ENCODE measurements at places on chromosomes 5 and 9.
A peak's percentile ranks its signal among the peaks of the same experiment; 100 is the strongest.

DNA sequence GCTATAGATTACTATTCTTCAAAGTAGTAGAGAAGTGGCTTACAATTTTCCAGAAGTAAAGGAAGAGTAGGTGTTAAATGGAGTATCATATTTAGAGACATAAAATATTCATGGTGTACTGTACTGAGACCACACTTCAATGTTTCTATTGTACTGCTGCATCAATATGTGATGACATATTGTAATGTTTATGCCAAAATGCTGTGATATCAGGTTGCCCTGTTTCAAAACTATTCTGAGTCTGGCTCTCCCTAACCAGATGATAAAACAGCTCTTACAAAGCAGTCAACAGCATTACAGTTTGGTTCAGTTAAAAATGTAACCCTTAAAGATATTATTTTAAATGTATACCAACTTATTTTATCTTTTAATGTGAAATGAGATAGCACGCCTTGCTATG lies 30.8 kb upstream of the ACOT12 start:
- H3K27me3 ChIP-seq, result no peaks in the 10 kb centered on the region
- no peak overlapping the region for H3K4me3 ChIP-seq
- peaks cover 2% of the 10 kb centered on the region for H3K36me3 ChIP-seq

- peak overlapping the region; percentile 94 for H3K27ac ChIP-seq
- no peaks in the 10 kb centered on the region for H3K27me3 ChIP-seq
- DNase-seq, result no peak
- peaks cover 83% of the 10 kb centered on the region for H3K4me1 ChIP-seq
- H3K4me3 ChIP-seq, result no peak overlapping the region
Measured at GRCh38 chr5:150142185-150142958, 13.3 kb downstream of the PDGFRB start.

GRCh38 chr5:178526773-178527457 lies 63.3 kb downstream of the COL23A1 start:
- H3K36me3 ChIP-seq, result no peaks in the 10 kb centered on the region
- H3K4me3 ChIP-seq, result no peak overlapping the region
- no peak for DNase-seq
- no peak overlapping the region for H3K27ac ChIP-seq
- no peaks in the 10 kb centered on the region for H3K4me1 ChIP-seq
- H3K27me3 ChIP-seq, result no peaks in the 10 kb centered on the region

DNA sequence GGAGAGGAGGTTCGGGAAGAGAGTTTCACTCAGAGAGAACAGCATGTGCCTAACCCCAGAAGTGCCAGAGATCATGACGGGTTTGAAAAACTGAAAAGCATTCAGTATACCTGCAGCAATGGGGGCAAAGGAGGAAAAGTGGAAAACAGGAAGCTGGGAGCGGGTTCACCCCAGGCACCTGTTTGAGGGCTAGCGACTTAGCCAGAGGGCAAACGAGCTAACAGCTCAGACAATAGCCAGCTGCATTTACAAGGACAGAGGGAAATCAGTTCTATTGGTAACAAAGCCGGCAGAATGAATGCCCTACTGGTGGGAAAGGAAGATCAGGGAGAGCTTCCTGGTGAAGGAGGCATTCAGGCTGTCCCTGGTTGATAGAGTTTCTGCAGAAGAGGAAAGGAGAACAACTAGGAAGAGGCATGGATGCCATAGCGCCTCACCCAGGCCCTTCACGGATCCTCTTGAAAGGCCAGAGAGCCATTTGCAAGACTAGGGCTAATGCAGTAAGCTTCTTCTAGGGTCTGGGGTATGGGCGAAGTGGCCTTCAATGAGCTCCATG lies 141.7 kb upstream of the ADRA1B start:
- no peaks in the 10 kb centered on the region for H3K27me3 ChIP-seq
- no peak overlapping the region for H3K27ac ChIP-seq
- H3K4me3 ChIP-seq, result no peak overlapping the region
- H3K4me1 ChIP-seq, result peaks cover 21% of the 10 kb centered on the region
- H3K36me3 ChIP-seq, result no peaks in the 10 kb centered on the region

- H3K27ac ChIP-seq, result no peak overlapping the region
- no peak for DNase-seq
- H3K36me3 ChIP-seq, result no peaks in the 10 kb centered on the region
- no peaks in the 10 kb centered on the region for H3K27me3 ChIP-seq
- no peak overlapping the region for H3K4me3 ChIP-seq
- H3K4me1 ChIP-seq, result no peaks in the 10 kb centered on the region
Measured at GRCh38 chr5:1963941-1964451, 81.3 kb upstream of the IRX4 start.

- no peak overlapping the region for H3K27ac ChIP-seq
- H3K4me3 ChIP-seq, result no peak overlapping the region
- no peak for DNase-seq
Measured at GRCh38 chr5:1315018-1315708, 20.3 kb upstream of the TERT start.

GRCh38 chr5:174195517-174195916 lies 150.0 kb downstream of the NSG2 start:
- no peak for DNase-seq
- no peaks in the 10 kb centered on the region for H3K27me3 ChIP-seq
- no peaks in the 10 kb centered on the region for H3K36me3 ChIP-seq
- H3K4me3 ChIP-seq, result no peak overlapping the region

Data from GM23248 (cell line).